ENCODE measurements at places on chromosomes 12 and 14.

GRCh38 chr12:43011383-43011926, 421.9 kb upstream of the PRICKLE1 start:
- DNase-seq, result no peak

- no peak for DNase-seq
Measured at GRCh38 chr14:99064262-99064954, 207.6 kb downstream of the BCL11B start.

DNA sequence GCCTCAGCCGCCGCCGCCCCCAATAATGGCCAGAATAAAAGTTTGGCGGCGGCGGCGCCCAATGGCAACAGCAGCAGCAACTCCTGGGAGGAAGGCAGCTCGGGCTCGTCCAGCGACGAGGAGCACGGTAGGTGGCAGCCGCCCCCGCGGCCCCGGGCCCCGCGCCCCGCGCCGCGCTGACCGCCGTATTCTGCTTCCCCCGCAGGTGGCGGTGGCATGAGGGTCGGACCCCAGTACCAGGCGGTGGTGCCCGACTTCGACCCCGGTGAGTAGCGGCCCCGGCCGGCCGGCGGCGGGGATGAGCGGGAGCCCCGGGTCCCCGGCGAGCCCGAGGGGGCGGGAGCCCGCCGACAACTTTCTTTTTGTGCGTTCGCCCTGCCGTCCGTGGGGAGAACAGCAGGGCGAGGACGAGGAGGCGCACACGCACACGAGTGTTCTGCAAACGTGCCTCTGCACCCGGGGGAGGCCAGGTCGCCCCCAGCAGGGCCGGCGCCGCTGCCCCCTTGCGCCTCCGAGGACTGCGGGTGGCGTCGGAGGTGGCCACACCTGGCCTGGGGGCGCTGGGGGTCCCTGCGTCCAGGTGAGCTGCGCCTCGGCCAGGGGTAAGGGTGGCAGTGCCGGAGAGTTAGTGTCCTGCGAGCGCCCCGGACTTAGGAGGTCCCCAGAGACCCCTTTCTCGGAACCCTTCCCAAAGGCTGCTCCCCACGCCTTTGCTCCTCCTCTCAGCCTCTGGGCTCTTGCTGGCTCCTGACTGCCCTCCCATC, 794 bp downstream of the RCOR1 start:
- peak; percentile 60 for DNase-seq

DNA sequence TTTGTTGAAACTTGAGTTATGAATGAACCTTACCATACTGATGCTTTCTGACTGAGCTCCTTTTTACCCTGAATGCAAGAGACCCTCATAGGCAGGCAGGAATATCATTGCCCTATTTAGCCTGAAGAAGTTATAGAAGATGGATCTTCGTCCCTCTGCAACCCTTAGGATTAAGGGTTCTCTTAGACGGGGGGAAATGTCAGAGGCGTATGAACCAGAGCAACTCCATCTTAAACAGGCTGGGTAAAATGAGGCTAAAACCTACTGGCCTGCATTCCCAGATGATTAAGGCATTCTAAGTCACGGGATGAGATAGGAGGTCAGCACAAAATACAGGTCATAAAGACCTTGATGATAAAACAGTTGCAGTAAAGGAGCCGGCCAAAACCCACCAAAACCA, 7.5 kb downstream of the ATF1 start:
- DNase-seq, result no peak

DNA sequence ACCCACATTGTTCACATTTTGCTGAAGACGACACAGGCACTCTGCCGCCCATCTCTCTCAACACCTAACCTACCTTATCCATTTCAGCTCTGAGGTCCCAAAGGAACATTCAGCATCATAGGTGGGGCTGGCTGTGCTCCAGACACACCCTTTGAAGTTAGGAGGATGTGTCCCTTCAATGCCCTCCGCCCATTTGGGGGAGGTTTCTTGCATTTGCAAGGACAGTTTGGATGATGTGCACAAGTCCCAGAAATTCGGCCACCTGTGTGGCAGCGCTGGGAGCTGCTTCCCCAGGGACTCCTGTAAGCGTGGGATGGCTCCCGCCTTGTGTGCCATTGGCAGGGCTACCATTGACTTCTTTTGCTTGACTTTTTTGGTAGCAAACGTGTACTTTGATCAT, 113.8 kb downstream of the RIMBP2 start:
- no peak for DNase-seq

DNA sequence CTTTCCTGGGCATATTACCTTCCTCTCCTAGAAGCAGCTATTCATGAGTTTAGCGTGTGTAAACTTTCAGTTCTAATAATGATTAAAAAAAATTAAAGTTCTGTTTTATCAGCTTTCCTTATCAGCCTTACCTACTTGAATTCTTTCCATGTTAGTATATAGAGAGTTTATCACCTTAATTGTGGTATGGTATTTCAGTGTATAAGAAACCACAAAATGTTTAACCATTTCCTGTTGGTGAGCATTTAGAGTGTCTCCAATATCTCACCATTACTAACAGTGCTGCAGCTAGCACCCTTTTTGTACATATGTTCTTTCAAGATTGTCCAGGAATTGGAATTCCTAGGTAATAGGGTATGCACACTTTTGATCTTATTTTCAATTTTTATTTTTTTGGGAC, 89.5 kb downstream of the FBXO33 start:
- no peak for DNase-seq

DNA sequence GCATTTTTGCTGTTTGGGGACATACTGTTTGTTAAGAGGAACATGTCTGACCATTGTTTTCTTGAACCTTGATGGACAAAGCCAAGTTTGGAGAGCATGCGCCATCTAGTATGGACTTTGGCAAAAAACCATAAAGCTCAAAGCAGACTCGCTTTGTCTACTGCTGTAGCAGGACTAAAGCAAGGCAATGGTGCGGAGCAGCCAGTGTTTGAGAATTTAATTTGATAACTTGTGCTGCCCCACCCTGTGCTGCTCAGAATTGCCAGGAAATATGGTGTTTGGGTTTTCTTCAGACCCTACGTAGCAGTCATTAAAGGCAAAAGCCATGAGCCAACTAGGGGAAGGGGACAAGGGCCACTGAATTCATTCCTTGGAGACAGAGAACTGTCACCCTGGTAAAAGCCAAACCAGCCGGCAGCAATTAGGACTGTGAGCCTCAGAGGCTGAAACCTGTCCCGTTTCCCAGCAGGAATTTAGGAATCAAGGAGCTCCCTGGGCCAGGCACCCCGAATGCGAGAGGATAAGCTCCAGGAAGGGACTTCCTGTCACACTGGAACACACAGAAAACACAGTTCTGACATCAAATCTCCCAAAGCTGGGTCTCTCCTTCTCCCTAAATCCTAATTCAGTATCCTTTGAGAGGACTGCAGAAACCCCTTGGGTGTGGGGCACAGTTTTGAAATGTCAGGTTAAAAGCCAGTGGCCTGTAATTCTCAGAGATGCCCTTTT, 1.1 kb downstream of the AVIL start:
- DNase-seq, result no peak

- no peak for DNase-seq
Measured at GRCh38 chr14:100857233-100857922, 31.5 kb downstream of the MEG3 start.

GRCh38 chr12:8697120-8697475, 693 bp upstream of the RIMKLB start:
- no peak for DNase-seq

DNA sequence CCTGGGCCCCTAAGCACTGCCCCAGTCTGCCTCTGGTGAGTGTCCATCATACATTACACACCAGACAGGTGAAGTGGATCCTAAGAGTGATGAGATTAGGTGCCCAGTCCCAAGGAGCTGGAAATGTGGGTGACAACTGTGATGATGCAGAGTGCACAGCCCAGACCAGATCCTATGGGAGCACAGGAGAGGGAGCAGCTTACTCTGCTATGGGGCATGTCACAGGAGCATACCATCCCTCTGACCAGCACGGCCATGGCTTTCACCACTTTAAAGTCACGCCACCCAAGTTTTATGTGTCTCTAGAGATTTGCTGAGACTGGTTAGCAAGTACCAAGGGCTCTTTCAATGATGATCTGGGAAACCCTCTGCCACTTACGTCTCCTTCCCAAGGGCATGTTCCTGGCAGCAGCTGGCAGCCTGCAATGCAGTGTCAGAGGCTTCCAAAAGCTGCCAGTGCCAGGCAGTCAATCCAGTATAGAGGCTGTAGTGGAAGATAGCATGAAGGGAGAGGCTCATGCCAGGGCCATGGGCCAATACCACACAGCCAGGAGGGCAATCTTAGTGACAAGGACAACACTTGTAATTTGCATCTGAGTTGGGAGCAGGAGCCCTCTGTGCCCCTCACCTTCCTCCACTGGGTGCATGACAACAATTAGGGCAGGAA, 40.2 kb downstream of the STAB2 start:
- no peak for DNase-seq

DNA sequence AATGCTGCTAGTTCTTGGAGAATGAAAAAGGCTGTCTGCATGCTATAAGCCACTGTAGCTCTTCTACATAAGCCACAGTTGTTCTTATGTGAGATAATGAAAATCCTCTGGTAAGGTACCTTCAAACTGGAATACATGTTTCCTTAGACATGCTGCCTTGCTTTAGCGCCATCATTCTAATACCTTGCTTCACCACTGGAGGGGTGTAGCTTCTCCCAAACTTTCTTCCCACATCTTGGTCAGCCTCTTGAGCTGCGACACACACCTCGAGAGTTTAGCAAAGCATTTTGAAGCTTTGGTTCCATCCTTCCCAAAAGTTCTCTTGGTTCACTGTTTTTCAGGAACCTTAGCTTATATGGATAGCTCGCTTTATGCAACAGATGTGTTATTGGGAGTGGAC, 69.5 kb downstream of the NKX2-1 start:
- no peak for DNase-seq

- no peak for DNase-seq
Measured at GRCh38 chr12:4116251-4117111, 157.1 kb upstream of the CCND2 start.

- DNase-seq, result no peak
Measured at GRCh38 chr12:125132698-125133400, 67.6 kb downstream of the AACS start.

- no peak for DNase-seq
Measured at GRCh38 chr14:26694521-26694920, 96.7 kb upstream of the NOVA1 start.

DNA sequence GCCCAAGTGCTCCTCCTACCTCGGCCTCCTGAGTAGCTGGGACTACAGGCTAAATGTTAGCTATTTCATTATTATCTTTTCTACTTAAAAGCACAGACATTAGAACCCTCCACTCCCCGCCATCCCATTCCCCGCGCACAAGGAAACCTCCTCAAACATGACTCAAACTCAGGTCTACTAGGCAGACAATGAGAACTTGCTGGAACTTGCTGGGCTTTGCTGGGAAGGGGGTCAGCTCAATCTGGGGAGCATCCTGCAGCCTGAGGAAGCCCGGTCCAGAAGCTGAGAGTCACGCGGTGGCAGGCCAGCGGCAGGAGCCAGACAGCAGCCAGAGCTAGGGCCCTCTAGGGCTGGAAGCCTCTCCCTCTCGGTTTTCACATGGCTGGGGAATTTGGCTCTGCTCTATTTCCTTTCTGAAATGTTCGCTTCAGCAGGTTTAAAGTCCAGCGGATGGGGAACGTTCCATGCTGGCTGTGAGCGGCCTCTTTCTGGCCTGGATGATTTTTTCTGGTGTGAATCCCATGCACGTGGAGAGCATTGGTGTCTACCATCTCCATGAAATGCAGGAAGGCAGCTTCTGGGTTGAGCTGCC, 68.5 kb downstream of the SLC6A12 start:
- DNase-seq, result no peak

DNA sequence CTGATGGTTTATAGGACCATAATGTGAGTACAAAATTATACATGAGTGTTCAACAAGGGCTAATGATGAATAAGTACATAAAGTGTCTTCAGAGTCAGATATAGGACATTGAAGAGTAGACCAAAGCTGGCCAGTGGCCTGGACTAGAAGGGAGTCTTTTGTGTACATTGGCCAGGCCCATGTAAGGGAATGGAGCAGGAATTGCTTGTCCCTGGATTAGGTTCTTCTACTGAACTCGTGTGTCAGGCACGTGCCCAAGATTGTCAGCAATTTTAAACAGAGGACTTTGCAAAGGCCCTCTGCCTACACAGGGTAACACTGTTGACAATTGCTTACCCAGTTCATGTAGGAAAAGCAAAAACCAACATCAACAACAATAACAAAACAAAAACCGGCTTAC, 196.0 kb upstream of the SEL1L start:
- no peak for DNase-seq

DNA sequence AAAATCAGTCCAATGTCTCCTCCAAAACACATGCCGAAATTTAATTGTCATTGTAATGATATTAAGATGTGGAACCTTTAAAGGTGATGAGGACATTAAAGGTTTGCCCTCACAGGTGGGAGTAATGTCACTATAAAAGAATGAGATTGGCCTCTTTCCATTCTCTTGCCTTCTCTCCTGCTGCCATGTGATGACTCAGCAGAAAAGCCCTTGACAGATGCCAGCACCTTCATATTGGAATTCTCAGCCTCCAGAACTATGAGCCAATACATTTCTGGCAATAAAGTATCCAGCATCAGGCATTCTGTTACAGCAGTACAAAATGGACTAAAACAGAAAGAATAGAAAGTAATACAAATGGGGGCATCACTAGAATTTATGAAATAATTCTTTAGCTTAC, 609.7 kb downstream of the SLC16A7 start:
- DNase-seq, result no peak

GRCh38 chr12:1580526-1580925, 13.9 kb downstream of the FBXL14 start:
- DNase-seq, result no peak

DNA sequence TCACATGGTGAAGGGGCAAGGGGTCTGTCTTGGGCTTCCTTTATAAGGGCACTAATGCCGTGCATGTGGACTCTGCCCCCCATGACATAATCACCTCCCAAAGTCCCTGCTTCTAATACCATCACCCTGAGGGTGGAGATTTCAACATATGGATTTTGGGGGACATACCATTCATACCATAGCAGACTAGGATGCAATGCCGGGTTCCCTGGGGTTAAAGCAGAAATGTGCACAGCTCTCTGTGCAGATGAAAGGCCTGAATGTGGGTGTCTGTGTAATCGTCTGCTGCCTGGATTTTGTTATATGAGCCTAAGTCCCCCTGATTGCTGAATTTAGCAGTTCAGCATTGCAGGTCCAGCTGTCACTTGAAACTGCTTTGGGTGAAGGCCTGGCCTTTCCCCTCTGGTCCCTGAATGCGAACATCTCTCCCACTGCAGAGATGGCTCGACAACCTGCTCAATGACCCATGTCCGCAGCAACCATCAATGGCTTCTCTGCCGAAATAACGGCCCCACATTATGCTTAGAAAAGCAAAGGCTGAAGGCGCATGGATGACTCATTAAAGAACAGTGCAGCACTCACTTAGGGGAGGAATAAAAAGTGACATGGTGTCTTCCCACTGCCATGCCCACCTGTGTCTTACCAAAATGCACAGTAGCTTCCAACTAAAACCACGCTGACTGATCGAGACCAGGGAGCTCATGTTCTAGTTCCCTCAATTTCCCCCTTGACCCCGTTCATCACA, 286.3 kb downstream of the DPF3 start:
- DNase-seq, result no peak

Data from stimulated activated CD8-positive, alpha-beta memory T cell treated with anti-CD3 and anti-CD28 coated beads, Interleukin-7, amount 100 ng/mL, for 4 hours (primary cell).